M059J (cell line): ENCODE measurements at places on chromosomes 3 and 15.
A peak's percentile ranks its signal among the peaks of the same experiment; 100 is the strongest.

- DNase-seq: peak; percentile 37
Measured at GRCh38 chr3:110126065-110126464, 788.7 kb upstream of the DPPA4 start.

DNA sequence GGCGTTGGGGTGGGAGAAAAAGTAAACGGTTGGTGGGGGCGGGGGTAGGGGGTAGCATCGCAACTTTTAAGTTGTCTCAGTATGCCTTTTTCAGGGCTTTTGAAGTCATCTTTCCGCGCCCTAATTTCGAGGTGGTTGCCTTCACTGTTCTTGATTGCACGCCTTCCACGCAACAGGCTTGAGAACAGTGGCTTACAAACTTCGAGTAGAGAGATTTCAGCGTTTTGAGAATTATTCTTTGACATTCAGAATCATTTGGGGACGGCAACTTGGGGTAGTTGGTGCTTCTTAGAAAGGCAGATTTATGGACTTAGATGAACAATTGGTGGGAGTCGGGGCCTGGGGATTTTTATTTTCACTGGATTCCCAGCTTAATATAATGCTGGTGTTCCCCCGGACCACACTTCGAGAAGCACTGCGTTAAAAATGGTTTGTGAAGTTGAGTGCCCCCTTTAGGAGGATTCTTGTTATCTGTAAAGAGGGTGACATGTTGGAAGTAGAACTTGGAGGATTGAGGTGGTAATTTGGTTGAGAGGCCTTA lies 880 bp downstream of the PPP4R2 start:
- peak; percentile 51 for DNase-seq

DNA sequence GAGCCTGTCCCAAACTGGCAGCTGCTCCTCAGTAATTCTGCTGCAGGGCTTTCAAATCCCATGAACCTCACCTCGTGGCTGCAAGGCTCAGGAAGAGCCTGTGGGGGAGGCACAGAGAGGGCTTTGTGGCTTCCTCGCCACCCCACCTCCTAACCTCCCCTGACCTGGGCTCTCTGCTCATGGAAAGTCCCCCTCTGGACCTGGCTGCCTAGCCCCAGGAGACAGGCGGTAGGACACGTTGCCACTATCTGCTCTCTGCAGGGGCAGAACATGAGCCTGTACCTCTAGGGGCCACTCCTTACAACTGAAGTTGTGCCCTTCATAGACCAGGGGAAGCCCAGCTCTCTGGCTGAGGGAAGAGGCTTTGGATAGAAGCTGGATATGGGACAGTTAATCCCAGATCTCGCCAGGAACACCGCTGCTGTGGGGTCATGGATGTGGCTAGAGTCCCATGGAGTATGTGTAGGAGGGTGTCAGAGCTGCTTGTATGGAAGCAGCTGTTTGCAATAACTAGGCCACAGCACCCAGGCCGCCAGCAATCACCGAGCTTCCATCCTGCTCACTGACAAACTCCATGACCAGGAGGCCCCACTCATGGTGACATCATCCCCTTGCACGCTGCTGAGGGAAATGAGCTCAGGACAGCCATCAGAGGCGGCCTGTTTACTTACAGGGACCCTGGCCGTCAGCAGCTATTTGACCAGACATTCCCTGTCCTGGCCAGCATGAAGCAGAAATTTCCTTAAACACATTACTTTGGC lies 34.0 kb upstream of the CILP start:
- DNase-seq: no peak

DNA sequence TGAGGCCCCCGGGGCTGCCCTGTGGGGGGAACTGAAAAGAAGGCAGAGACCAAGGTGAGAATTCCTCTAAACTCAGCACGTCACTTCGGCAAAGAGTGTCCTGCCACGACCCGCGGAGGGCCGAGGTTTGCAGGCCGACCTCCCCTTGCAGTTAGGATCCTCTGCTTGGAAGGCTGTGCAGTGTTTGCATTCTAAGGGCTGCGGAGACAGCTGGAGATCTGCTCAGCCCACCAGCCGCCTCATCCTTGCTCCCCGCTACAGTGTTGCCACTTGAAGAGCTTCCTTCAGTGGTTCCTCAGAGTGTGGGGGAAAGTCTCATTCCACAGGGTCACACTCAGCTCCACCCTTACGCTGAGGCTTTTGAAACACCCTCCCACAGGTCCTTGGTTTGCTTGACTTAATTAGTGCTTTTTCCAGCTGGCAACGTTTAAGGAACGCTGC lies 10.8 kb downstream of the SLC51A start:
- DNase-seq: no peak

DNA sequence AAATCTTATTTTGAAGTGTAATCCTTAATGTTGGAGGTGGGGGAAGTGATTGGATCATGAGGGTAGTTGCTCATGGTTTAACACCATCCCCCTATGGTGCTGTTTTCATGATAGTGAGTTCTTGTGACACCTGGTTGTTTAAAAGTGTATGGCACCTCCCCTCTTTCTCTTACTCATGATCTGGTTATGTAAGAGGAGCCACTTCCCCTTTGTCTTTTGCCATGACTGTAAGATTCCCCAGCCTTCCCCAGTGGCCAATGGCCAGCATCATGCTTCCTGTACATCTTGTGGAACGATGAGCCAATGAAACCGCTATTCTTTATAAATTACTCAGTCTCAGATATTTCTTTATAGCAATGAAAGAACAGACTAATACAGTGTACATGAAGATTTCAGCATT lies 39.8 kb upstream of the GMNC start:
- peak; percentile 2 for DNase-seq

GRCh38 chr3:56796202-56796601 lies 5.5 kb downstream of the ARHGEF3 start:
- peak; percentile 75 for DNase-seq

DNA sequence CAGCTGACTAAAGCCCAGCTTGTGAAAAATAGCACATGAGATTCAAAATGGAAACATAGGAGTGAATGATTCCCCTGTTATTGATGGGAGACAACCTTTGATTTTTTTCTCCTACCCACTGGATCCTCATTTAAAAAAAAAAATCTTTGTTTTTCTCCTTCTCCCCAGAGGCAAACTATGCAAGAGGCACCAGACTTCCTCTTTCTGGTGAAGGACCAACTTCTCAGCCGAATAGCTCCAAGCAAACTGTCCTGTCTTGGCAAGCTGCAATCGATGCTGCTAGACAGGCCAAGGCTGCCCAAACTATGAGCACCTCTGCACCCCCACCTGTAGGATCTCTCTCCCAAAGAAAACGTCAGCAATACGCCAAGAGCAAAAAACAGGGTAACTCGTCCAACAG lies 2.6 kb downstream of the CACNA1D start:
- DNase-seq: no peak

DNA sequence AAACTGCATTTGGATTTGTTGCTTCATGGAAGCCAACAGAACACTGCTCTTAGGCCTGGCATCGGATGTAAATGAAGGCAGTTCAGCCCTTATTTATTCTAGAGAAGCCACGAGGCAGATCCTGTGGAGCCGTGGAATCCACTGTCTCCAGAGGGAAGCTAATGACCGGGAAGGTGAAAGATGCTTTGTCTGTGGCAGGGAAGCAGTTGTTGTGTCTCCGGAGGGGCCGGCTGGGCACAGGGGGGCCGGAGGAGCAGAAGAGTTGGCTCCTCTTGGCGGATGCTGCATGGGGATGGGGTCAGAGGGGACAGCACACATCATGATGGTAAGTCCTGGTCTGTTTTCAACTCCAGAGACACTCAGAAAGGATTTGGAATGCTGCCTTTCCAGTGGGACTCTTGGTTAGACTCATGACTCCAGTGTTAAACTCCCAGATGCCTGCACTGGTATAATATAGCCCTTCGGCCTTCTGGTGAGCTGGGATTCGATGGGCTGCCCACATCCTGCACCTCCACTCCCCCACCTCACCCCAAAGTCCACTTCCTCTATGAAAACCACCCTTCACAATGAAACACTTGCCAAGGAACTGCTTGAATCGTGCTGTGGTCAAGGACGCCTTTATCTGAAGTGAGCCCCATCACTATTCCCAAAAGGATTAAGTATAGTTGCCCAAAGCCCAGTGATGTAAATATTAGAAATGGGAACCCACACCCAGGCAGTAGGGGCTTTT lies 33.6 kb downstream of the TPM1 start:
- DNase-seq: no peak

DNA sequence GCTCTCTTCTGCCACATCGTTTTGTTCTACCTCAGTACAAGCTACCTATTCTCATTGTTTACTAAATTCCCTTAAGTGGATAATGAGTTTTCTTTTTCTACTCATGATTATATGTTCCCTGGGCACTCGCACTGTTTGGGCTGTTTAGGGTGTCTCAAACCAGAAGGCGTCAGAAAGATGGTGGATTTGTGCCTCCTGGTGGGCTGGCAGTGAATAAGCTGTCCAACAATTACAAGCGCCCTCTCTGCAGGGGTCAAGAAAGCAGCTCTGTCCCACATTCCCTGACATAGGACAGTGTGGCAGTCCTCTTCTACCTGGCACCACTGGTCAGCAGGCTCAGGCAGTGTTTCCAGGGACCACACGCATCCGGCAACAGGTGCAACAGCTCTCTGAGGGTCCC lies 173.4 kb upstream of the PPP2R3A start:
- peak; percentile 5 for DNase-seq

DNA sequence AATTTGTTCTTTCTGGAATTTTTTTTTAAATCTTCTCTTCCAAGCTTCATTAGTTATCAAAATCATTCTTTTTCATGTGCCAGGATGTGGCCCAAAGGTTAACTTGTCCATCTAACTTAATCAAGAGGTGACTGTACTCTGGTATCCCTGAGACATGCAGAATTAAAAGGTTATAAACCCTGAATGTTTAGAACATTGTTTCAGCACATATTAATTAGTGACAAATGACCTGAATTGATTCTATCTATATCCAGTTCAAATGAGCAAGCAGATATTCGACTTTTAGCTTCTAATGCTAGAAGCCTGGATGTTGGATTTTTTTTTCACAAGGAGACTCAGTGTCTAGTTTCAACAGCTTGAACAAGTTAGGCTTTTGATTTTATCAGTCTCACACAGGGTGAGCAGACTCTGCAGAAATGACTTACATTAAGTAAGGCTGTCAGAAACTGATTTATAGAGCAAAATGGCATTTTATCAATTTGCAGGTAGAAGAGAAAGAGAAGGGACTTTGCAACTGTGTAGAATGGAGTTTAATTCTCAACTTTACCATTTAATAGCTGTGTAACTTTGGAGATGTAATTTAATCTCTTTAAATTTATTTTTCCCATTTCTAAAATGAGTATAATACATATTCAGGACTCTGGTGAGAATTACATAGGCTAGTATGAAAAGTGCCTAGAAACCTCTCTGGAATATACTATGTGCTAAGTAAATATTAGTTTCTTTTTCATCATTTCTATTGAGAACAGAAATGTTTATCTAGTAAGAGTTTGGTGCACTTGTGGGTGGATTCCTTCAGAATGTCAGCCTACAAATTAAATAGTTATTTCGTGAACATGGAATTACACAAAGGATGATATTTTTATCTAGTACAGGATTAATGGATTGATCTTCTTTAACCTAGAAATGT lies 100.0 kb downstream of the ALCAM start:
- no peak for DNase-seq

GRCh38 chr3:138915503-138916498 lies 31.1 kb downstream of the FOXL2 start:
- DNase-seq: peak; percentile 94

DNA sequence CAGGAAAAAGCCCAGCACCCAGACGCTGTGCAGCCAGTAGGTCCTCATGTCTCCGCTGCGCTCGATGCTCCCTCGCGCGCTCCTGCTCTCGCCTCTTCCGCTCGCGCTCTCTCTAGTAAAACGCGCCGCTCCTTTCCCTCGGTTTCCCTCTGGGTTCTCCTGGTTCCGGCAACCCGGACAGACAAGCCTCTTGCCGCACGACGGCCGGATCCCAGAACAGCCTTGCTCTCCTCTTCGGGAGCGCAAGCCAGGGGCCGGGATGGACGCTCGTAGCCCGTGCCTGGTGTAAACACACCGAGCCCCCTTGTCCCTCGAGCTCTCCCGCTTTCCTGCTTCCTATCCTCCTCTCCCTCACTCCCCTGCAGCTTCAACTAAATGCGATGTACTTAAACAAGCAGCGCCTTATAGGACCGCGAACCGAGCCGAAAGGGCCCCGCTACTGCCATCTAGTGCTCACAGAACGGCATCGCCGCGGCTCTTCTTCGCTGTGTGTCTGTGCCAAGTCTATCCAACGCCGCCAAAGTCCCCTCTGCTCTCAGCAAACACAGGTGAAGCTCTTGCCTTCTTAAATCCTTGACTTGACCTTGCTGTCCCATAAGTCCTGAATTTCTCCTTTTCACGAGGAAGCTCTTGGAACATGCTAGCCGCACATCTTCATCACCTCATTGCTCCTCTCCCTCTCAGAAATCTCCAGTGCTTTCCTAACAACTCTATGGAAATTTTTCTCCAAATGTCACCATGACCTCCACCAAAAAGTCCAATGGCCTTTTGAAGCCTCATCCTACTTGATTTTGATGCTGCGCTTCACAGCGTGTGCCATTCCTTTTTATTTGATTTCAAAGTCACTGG lies 1037.2 kb downstream of the IGSF11 start:
- DNase-seq: peak; percentile 68

DNA sequence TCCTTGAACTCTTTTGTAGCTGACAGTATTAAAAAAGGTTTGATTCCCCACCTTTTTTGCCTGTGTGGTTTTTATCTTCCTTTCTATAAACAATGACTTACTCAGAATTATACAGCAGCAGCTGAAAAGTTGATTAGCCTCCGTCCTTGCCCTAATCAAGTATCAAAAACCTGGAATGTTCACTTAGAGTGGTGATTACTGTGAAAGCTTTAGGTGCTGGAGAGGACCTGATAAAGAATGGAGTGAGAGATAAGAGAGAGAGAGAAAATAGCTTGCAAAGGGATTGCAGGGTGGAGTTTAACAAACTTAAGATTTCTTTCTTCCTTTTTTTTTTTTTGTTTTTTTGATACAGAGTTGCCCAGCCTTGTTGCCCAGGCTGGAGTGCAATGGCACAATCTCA lies 6.7 kb downstream of the CGNL1 start:
- no peak for DNase-seq

DNA sequence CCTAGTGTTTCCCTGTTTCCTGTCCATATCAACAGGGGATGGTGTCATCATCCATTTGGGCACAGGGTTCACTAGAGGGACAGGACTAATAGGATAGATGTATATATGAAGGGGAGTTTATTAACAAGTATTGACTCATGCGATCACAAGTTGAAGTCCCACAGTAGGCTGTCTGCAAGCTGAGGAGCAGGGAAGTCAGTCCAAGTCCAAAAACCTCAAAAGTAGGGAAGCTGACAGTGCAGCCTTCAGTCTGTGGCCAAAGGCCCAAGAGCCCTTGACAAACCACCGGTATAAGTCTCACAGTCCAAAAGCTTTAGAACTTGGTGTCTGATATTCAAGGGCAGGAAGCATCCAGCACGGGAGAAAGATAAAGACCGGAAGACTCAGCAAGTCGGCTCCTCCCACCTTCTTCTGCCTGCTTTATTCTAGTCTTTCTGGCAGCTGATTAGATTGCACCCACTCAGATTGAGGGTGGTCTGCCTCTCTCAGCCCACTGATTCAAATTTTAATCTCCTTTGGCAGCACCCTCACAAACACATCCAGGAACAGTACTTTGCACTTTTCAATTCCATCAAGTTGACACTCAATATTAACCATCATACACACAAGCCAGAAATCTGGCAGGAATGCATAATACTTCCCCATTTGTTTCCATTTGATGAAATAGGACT lies 43.4 kb downstream of the CD200 start:
- no peak for DNase-seq
